Gastroesophageal sphincter (tissue), 4 donors: ENCODE measurements at places on chromosomes 5 and 9. TPM values are rescaled to one million over a fixed set of nuclear protein-coding genes. Genes with fewer than 3 reads are reported as not detected.
A peak's percentile ranks its signal among the peaks of the same experiment; 100 is the strongest.

DNA sequence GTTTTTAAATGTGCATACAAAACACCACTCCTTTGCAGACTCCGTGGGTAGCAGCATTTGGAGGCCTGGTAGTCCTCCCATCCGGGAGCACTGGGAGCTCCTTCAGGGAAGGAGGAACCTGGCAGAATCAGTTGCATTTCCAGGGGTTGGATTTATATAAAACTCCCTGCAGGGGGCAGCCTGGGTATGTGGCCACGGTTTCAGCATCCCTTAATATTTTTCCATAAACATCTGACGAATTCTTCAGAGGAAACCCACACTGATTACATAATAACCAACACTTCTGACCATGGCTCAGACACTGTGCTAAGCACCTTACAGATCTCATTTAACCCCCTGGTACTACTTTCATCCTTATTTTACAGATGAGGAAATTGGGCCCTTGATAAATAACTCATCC, 6.1 kb upstream of the AFAP1L1 start:
- peak; percentile 27 for ATAC-seq

DNA sequence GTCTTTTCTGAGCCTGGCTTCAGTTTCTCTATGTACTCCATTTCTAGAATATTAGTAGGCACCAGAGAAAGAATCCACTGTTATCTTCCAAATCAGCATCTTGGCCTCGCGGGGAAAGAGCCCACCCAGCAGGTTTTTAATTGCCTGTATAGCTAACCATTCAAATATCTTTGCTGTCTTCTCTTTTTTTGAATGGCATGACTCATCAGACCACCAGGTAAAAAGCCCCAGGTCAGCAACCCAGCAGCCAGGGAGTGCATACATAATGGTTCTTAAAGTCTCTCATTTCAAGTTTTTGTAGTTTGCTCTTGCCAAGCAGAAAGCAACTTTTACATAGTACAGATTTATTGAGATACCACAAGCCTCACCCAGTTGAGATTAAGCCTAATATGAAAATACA, 50.7 kb downstream of the TMEM167A start:
- ATAC-seq = no peak

DNA sequence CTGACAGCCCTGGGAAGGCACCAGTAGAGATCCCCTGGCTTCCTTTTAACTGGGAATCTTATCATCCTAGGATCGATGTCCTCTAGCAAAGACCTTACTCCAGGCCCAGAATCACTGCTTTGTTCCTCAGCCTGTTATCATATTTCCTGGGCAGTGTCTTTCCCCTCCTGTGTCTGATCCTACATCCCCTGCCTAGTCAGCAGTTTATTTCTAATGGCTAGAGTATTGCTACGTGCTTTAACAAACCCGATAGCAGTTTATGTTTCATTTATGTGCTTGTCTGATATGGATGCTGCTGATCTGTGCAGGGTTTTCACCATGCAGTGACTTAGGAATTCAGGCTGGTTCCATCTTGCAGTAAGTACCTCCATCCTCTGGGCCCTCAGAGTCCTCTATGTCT, 20.9 kb upstream of the BARX1 start:
- ATAC-seq = no peak

- ATAC-seq = no peak
Measured at GRCh38 chr5:111535879-111536549, 23.7 kb upstream of the STARD4 start.

- ATAC-seq = no peak
Measured at GRCh38 chr5:96478983-96479382, 45.9 kb upstream of the PCSK1 start.

DNA sequence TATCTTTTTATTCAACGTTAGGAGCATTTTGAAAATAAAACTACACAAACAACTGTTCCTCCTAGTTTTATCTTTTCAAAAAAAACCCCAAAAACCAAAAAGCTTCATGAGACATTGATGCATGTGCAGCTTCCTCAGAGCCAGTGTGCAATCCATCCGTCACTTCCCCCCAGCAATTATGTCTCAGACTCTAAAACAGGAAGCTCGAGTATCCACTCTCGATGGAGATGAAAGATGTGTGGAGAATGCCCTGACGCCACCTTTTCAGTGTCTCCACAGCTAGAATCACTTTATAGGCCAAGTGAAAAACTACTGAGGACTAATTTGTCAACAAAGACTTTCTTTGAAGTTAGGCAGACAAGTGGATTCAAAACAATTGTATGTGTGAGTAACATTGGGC, 408.9 kb upstream of the SMARCA2 start:
- ATAC-seq = no peak

DNA sequence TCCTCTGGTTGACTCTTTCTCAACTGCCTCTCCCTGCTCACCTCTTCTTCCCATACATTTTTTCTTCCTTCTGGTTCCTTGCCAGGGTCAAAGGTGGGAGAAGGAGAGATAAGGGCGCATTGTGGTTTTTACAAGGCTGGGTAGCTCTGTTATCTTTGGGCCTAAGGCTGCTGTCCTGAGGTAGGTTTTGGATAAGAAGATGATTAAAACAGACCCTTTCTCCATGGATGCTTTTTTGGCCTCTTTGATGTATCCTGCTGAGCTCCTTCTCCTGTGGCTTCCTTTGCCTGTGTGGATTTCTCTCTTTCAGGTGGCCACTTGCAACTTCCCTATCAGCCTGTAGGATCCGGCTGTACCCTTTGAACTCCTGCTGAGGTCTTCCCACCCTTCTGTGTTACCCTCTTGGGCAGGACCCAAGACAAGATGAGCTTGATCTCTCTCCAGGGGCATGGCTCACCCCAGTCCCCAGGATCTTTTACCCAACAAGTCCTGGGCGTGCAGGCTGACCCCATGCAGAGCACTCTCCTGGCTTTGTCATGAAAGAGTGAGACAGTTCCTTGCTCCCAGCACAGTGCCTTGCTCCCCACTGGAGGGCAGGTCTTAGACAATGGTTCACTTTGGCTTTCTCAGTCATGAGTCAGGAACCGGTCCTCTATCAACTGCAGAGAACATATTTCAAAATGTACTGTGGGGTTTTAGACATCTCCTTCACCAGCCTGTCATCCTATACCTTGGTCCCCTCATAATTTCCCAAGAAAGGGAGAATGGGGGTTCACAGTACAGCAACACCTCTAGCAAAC, 197.9 kb downstream of the TLE4 start:
- no peak for ATAC-seq

- no peak for ATAC-seq
Measured at GRCh38 chr5:160524827-160525226, 103.2 kb downstream of the PTTG1 start.

DNA sequence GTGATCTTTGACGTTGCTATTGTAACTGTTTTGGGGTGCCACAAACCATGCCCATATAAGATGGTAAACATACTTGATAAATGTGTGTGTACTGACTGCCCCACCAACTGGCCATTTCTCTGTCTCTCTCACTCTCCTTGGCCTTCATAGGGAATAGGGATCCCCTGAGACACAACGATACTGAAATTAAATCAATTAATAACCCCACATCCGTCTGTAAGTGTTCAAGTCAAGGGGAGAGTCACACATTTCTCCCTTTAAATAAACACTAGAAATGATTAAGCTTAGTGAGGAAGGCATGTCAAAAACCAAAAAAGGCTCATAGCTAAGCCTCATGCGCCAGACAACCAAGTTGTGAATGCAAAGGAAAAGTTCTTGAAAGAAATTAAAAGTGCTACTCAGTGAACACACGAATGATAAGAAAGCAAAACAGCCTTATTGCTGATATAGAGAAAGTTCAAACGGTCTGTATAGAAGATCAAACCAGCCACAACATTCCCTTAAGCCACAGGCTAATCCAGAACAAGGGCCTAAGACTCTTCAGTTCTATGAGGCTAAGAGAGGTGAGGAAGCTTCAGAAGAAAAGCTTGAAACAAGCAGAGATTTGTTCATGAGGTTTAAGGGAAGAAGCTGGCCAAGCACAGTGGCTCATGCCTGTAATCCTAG, 111.1 kb downstream of the UGCG start:
- no peak for ATAC-seq

DNA sequence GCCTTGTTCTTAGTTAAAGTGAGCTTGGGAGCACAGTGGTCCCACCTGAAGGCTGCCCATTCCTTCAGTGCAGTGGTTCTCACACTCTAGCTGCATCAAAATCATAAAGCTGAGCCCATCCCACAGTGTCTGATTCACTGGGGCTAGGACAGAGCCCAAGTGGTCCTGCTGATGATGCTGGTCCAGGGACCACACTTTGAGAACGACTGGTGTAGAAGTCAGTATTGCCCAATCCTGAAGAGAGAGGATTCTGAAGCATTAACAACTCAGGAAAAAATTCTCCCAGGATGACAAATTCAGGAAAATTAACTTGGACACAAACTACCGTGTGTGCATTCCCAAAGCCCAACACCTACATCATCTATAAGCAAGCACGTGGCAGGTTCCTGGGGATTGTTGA, 176.2 kb downstream of the GABBR2 start:
- ATAC-seq = no peak

DNA sequence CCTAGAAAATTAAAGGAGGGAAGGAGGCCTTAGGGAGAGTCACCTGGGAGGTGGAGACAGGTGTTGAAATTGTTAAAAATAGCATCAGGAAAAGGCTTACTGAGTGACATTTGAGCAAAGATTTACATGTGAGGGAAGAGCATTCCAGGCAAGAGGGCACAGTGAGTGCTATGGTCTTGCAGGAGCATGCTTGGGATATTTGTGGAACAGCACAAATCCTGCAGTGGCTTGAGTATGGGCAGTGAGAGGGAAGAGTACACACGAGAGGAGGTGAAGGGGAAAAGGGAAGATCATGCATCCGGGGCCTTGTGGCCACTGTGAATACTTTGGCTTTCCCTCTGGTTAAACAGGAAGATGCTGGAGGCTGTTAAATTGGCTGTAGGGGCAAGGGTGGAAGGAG, 36.6 kb downstream of the ACER2 start:
- no peak for ATAC-seq

GRCh38 chr5:54403121-54403520, 52.4 kb upstream of the HSPB3 start:
- no peak for ATAC-seq

GRCh38 chr5:152364172-152364571, 40.9 kb downstream of the NMUR2 start:
- ATAC-seq = no peak

- no peak for ATAC-seq
Measured at GRCh38 chr9:25206027-25206426, 472.2 kb downstream of the TUSC1 start.

DNA sequence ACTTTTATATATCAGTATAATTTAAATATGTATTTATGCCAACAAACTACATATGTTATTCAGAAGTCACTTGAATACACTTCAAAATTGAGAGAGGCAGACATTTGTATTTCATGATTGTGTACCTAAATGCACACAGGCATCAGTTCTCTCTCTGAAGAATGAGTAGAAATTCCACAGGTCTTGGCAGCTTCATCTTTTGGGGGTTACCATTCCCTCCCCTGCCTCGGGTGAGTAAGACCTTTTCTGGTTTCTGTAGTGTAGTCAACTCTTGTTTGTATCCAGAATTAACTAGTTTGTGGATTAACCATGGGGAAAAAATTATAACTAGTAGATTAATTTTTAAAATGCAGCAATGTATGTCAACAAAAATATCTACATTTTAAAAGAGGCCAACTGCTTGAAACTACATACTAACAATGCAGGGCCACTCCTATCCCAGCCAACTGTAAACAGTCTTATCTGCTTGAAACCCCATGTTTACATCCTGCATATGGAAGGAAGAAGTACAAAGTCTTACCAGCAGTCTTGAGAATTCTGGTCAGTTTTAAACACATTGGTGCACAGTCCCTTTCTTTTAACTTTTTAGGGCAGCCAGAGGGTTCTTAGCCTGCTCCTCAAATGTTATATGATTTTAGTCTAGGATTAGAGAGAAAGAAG, 339.6 kb upstream of the KIF2A start:
- ATAC-seq = no peak

GRCh38 chr9:114487607-114488300, 17.5 kb downstream of the WHRN start:
- ATAC-seq = peak; percentile 87

DNA sequence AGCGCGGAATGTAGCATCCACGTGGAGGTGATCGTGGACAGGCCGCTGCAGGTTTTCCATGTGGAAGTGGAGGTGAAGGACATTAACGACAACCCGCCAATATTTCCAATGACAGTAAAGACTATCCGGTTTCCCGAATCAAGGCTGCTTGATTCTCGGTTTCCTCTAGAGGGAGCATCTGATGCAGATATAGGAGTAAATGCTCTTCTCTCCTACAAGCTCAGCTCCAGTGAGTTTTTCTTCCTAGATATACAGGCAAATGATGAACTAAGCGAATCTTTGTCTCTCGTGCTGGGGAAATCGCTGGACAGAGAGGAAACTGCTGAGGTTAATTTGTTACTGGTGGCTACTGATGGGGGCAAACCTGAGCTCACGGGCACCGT, 598 bp downstream of the PCDHA2 start:
- ATAC-seq = no peak

DNA sequence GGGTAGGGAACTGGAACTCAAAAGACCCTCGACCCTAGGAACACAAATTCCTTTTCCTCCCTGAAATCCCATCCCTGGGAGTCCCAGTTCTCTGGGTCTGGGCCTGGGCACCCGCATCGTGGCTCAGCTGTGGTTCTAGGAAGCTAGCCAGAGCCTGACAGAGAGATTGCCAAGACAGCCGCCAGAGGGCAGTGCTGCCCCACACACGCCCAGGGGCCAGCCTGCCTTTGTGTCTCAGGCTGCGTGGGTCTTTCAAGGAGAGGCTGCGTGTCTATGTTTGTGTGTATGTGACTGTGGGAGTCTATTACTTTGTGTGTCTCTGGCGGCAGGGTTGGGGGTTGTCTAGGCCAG, 32.0 kb upstream of the TTLL11 start:
- ATAC-seq = peak; percentile 76

- ATAC-seq = no peak
Measured at GRCh38 chr5:178355671-178356070, 123.1 kb upstream of the PHYKPL start.

DNA sequence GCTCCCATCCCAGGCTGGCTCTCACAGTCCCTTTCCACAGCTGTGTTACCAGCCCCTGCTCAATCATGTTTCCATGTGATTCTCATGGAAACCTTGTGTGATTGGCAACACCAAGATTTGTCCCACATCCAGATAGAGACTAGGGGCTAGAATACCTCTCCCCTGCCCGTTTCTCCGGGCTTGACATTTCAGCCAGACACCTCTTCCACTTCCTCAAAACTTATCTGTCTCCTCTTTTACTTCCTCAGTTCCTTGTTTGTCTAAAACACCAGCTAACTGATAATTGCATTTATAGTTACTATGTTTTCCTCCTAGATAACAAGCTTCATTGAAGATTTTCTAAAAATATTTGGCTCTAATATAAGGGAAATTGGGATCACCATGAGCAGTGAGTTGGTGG, 16.6 kb upstream of the KCNMB1 start:
- no peak for ATAC-seq

The TRIM36 gene
- total RNA-seq = 0.81 TPM

GRCh38 chr5:88140396-88140855, 128.2 kb downstream of the TMEM161B start:
- ATAC-seq = no peak
